ENCODE measurements at places on chromosomes 6 and 20. TPM values are rescaled to one million over a fixed set of nuclear protein-coding genes. Genes with fewer than 3 reads are reported as not detected.

The SLC35F1 gene
- total RNA-seq = 0.18 TPM

The DCDC2 gene
- not detected for total RNA-seq

The AK9 gene
- total RNA-seq = 1.3 TPM

The SAMD5 gene
- 2.1 TPM for total RNA-seq

The GINM1 gene
- total RNA-seq = 27.6 TPM

The EEF1A2 gene
- 233 TPM for total RNA-seq

The BMP2 gene
- total RNA-seq = 1.1 TPM

The TFAP2D gene
- 0.14 TPM for total RNA-seq

The COL21A1 gene
- 0.41 TPM for total RNA-seq

The RGS19 gene
- 19.8 TPM for total RNA-seq

- no peak for DNase-seq
Observed at GRCh38 chr6:14798594-14798982, 447.3 kb upstream of the JARID2 start.

- DNase-seq = no peak
Observed at GRCh38 chr6:70973604-70974003, 16.7 kb upstream of the B3GAT2 start.

DNA sequence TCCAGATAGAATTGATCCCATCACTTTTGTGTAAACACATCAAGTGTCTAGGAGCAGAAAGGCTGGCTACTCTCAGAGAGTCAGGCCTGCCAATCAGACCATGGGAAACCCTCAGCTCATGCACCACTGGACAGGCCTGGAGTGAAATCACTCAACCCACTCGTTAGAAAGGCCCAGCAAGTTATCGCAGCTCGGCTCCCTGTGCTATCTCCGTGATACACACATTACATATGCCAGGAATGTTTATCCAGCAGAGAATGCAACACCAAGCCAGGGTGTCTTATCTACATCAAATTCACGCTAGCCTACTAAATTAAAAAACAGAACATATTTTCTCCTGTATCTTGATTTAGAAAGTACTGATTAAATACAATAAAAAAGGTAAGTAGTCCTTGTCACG lies 232.4 kb upstream of the FOXQ1 start:
- DNase-seq = no peak

DNA sequence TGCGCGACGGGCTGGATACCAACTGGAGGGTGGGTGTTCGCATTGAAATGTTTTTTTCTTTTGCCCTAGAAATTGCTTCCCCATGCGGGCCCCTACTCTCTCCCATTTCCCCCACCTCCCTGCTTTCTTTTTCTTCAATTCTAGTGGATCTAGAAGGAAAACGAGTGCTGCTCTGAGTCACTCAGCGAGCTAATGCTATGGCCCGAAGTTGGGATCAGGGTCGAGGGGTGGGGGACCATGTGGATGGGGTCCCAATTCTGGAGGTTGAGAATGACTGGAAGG lies 71.5 kb downstream of the SOX4 start:
- DNase-seq = no peak

GRCh38 chr6:154370545-154370944 lies 13.9 kb upstream of the IPCEF1 start:
- DNase-seq = peak; percentile 43

- no peak for DNase-seq
Observed at GRCh38 chr20:23003077-23003635, 32.0 kb upstream of the SSTR4 start.

DNA sequence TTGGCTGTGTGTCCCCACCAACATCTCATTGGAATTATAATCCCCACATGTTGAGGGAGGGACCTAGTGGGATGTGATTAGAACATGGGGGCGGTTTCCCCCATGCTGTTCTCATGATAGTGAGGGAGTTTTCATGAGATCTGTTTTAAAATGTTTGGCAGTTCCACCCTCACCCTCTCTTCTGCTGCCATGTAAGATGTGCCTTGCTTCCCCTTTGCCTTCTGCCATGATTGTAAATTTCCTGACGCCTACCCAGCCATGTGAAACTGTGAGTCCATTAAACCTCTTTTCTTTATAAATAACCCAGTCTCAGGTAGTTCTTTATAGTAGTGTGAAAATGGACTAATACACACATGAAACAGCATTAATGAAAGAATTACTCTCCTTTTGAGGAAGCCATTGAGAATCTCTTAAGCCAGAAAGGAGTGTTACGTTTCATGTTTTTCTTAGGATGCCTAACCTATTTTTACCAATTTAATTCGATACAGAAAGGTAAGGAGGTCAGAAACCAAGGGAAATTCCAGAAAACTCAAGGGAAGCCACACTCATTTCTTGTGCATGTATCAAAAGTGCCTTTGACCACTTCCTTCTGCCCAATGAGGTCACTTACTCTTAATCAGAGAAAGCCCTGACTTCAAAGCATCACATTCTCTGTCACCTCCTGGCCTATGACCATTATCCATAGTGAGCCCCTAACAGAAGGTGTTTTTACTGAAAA lies 24.7 kb upstream of the HINT3 start:
- no peak for DNase-seq

DNA sequence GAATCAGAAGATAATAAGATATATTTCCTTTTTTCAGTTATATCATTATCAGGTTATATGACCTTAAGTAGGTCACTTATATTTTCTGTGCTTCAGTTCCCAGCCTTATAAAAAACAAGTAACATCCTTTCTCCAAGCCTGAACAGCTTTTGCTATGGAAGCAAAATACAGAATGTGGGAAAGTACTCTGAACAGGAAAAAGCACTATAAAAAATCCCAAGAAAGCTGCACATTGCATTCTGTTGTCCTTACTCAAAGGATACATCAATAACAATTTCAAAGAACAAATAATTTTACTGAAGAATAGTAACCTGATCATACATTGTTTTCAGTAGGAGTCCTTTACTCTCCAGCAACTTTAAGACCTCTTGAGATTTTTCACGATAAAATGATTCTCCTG lies 56.4 kb downstream of the SLC35A1 start:
- DNase-seq = no peak

DNA sequence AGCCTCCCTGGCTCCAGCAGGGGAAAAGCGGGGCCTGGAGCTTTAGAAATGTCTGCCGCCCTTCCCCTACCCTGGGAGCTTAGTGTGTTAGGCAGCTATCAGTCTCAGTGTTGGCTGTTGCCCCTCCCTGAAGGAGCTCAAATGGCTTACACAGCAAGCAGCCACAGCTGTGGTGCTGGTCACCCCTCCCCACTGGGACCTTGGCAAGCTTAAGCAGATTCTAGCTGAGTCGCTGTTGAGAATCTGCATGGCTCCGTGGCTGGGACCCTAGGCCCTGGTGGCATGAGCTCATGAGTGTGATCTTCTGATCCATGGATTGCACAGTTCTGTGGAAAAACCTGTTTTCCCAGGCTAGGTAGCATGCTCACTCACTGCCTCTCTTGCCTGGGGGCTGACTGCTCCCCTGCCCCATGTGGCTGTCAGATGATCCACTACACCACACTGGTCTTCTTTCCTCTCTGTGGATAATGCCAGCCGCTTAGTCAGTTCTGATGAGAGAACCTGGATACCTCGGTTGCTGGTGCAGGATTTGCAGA lies 714.0 kb downstream of the MAFB start:
- DNase-seq = no peak

DNA sequence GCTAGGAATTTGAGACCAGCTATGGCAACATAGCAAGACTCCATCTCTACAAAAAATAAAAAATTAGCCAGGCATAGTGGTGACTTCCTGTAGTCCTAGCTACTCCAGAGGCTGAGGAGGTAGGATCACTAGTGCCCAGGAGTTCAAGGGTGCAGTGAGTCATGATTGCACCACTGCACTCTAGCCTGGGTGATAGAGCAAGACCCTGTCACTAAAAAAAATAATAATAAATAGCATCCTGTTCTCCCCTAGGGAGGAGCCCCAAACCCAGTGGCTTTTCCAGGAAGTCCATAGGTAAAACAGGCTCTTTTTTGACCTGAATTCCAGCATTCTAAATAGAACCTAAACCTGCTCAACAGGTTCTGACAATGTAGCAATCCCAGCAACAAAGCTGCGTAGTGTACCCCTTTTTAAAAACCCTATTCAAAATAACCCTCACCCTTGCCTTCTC lies 192.0 kb downstream of the ALDH8A1 start:
- no peak for DNase-seq

- DNase-seq = no peak
Observed at GRCh38 chr6:103983011-103983410, 876.7 kb downstream of the HACE1 start.

DNA sequence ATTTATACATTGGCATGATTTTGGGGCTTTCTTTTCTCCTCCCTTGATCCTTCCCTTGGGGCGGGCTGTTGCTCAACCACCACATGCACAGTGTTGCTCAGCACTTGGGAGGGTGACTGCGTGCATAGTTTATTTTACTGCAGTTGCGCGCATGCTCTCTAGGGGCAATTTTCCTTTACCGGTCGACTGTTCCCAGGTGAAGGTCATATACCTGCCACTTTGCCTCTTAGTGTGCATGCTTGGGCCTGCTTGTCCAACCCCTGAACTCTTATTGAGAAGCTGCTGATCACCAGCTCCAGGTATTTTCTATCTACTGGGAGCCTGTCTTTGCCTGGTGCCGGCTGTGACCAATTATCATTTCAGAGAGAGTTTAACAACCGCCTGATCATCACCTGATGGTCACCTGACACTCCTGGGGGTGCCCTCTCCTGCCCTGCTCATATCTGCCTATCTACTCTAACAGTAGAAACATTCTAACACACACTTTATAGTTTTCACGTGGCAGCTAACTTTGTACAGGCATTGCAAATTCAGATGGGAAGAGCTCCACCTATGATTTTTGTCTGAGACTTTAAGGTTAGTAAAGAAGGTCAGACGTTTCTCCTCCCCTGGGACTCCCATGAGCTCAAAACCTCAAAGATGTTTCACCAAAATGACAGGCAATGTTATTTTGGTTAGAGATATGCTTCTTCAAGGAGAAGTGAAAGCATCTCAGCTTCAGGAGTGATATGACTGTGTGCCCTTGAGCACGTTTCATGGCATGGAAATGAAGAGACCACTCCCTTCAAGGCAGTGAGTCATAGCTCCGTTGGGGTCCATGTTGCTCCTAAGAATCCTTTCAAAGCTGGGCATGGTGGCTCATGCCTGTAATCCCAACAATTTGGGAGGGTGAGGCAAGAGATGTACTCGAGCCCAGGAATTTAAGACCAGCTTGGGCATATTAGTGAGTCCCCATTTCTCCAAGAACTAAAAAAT lies 227.5 kb upstream of the MYLIP start:
- DNase-seq = peak; percentile 41

- no peak for DNase-seq
Observed at GRCh38 chr6:107102414-107102805, 12.9 kb downstream of the BEND3 start.

GRCh38 chr20:41361757-41362747 lies 4.6 kb downstream of the EMILIN3 start:
- no peak for DNase-seq

- no peak for DNase-seq
Observed at GRCh38 chr20:59137532-59137931, 26.1 kb upstream of the ZNF831 start.

- DNase-seq = no peak
Observed at GRCh38 chr6:56288347-56288746, 41.0 kb upstream of the COL21A1 start.

DNA sequence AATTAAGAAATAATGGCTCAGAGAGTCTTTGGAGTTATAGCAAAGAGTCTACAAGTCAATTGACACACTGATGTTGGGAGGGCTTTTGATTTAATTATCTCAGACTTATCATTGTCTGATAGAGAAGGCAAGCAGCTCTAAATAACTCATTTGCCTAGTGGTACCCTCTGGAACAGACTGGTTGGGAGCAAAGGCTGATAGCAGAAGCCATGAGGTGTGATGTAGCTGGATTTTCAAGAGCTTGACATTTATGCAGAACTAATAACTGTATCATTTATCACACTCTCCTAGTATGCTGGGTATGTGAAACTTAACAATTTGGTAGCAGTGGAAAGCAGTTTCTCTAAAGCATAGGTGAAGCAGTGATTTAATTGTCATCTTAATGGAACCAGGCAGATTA lies 380.6 kb downstream of the TENT5A start:
- no peak for DNase-seq

DNA sequence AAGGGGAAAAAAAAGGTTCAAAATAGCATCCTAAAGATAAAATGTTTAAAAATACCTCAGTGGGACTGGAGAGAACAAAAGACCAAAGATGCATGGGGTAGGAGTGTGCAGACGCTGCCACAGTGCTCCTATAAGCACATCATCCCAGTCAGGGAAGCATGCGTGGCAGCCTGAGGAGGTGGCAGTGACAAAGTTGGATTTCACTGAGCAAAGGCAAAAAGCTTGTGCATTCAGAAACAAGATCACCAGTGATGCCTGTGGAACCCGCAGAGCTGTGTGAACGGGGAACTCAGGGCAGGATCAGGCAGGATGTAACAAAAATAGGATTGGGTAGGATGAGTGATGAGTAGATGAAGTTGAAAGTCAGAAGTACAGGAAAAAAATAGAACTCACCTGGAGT lies 116.1 kb downstream of the RIMS1 start:
- DNase-seq = no peak

DNA sequence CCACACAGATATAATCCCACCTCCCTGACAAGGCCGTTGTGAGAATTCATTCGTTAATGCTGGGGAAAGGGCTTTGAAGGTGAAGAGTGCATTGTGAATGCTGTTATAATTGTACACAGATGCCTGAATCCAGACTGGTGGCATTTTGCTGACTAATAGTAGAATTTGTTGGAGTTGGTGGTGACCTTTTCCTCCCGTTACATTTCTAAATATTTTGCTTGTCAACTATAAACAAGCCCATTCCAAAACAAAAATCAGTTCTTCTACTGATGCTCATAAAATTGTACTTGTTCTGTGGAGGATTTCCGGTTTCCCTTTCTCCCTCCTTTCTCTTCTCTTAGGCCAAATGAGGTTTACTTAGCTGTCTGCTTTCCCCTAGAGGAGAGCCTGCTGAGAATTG lies 253.1 kb upstream of the SUPT3H start:
- DNase-seq = peak; percentile 90

GRCh38 chr6:158046201-158047126 lies 64.8 kb downstream of the SYNJ2 start:
- no peak for DNase-seq

DNA sequence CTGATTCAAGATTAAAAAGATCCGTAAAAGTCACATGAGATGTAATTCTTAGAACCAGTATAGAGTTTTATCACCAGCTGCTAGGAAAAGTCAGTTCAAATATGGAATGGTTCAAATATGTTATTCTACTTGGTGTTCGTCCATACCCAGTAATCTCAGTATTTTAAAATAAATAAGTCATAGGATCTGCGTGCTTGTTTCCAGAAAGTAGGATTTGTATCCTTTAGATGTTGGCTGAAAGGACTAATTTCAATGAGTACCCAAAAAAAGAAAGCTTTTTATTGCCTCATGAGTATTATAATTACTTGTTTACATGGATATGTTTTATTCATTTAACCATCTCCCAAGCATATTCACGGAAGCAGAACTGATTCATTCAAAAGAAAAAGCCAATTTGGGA lies 12.2 kb downstream of the TPD52L1 start:
- no peak for DNase-seq

GRCh38 chr6:154157082-154157481 lies 118.0 kb downstream of the OPRM1 start:
- DNase-seq = no peak

GRCh38 chr20:31597481-31597855 lies 7.6 kb upstream of the ID1 start:
- DNase-seq = no peak
